ENCODE measurements at places on chromosomes 4 and X.

DNA sequence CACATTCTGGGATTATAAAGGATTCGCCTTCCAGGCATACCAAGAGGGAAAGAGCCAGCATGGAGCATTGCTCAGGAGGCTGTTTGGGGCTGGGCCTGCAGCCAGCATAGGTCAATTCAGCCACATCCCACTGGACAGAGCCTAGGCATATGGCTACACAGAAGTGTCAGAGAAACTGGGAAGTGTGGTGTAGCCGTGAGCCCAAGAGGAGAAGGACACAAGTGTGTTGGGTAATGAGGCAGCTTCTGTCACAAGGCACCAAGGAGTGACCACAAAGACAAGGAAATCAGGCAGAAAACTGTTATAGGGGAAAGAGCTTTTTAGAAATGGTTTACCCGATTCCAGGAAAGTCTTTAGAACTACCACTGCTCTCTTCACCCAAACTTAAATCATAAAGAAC, 178.6 kb upstream of the TBL1X start:
- no peak for DNase-seq

- no peak for DNase-seq
Measured at GRCh38 chr4:188295899-188296298, 156.7 kb downstream of the TRIML1 start.

DNA sequence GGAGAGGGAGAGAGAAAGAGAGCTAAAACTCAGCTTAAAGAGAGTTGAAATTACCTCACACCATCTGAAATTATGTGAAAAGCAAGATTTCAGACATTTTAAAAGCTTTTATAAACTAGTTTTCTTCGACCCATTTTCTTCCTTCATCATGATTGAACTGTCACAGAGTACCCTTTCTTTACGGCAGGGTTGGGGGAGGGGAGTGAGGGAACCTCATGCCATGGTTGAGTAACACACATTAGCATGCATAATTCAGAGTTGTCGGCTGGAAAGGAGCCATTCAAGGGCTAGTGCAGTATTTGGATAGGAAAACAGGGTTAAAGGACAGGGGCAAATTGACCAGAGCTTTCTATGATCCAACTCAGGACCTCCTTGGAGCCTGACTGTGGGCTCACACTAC, 46.2 kb downstream of the PCDH19 start:
- no peak for DNase-seq

DNA sequence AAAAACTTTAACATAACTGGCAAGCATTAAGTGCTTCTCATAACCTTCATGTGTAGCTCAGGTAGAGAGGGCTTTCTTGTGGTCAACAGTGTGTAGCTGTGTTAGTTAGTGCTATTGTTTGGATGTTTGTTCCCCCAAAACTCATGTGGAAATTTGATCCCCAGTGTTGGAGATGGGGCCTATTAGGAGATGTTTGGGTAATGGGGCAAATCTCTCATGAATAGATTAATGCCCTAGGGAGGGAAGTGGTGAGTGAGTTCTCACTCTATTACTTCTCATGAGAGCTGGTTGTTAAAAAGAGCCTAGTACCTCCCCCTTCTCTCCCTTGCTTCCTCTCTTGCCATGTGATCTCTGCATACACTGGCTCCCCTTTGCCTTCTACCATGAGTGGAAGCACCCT, 16.5 kb upstream of the SLC25A43 start:
- peak; percentile 4 for DNase-seq

GRCh38 chr4:59565836-59566235, 1634.3 kb upstream of the ADGRL3 start:
- DNase-seq = no peak

- no peak for DNase-seq
Measured at GRCh38 chr4:161132715-161133425, 1030.9 kb downstream of the FSTL5 start.

DNA sequence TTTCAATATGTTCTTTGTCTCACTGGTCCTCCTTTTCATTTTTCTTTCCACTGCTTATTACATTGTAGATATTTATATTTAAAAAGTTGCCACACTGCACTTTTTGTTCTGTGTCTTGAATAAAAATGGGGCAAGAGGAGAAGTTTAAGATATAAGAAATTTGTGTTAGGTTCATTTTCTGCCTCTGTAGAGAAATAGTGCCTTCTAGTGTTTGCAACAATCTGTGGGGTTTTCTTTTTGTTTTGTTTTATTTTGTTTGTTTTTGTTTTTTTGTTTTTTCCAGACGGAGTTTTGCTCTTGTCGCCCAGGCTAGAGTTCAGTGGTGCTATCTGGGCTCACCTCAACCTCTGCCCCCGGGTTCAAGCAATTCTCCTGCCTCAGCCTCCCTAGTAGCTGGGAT, 20.1 kb upstream of the SMIM14 start:
- DNase-seq = no peak

DNA sequence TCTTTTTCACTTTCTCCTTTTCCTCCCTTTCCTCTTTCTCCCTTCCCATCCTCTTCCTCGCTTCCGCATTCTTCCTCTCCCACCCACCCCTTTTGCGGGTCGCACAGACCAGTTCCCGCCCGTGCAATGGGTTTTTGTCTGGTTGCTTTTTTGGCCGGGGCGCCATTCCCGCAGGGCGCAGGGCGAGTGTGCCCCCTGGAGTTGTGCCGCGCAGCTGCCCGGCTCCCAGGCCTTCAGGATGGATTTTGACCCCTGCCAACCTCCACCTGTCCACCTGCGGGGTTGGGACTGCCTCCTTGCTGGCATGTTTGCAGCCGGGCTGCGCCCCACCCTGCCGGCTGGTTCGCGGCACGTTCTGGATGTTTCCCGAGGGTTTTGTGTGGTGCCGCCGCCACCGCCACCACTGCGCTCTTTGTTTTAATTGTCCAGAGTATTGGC, 578 bp upstream of the SEL1L3 start:
- peak; percentile 40 for DNase-seq

GRCh38 chr4:189861101-189861500, 79.6 kb upstream of the FRG1 start:
- no peak for DNase-seq

- peak; percentile 73 for DNase-seq
Measured at GRCh38 chr4:182179105-182179504, 64.1 kb upstream of the TENM3 start.

DNA sequence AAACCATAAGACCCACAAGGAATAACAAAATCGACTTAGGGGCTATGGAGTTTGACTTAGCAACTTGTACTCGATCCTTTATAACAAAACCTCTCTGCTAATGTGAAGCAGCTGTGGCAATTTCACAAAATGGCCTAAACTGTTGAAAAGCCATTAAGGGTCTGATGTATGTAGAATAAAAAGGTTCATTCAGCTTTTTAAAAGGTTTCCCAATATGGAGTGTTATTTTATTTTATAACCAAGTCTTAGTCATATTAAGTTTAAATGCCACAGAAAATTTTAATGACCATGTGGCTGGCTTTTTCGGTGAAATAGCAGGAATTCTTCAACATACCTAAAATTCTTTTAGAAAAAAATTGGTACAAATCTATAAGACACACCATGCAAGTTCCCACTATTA, 291.8 kb upstream of the HAND2 start:
- no peak for DNase-seq

DNA sequence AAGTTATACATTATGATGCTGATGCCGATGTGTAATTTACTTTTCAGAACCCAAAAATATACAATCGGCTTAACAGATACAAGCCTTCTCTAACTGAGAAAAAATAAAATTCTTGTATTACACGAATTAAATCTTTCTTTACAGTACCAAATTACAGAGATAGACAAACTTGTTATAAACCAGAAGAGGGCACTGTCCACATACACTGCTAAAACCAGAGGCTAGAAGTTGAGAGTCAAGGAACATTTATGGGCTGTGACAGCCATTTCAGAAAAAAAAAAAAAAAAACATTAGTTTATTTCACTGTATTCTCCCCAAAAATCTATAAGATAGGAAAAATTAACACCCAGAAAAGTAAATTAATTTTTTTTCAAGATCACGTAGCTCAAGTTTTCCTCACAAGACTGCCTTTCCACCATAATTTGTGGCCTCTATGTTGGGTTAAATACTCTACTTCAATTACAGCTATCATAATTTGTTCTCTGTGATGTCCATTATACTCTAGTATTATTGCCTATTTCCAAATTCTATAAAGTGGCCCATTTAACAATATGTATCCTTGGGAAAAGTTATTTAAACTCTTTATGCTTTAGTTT, 12.0 kb downstream of the EREG start:
- no peak for DNase-seq

DNA sequence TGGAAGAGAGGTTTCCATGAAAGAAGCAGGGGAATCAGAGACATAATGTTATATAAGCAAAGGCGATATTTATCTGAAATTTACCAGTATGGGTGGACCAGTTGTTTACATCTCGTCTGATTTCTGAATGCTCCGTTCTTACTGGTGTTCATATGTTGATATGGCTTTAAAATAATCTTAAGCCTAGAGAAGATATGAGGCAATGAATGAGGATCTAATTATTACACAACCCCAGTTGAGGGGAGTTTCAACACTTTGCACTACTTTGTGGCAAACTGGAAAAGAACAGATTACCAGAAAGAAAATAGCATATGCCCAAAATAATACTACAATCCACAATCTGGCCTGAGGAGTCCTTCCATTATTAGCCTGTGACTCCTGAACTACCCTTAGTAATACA, 263.3 kb upstream of the MAGEB2 start:
- no peak for DNase-seq

DNA sequence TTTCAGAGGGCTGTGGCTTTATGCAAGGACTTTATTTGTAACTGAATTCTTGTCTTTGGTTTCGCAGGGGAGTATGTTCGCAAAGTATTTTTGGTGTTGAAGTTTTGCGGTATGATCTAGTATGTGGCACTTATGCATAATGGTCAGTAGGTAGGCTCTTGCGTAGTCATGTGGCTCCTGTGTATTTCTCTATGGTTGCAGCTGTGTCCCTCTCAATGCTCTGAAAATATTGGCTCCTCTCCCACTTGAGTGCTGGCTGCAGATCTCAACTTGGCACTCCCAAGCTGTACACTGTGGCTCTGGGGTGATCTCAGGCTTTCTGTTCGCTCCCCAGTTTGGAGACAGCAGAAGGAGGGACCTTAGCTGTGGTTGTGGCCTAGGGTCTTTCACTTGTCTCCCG, 24.8 kb downstream of the ARMCX5 start:
- DNase-seq = no peak

- no peak for DNase-seq
Measured at GRCh38 chrX:13283950-13284546, 35.8 kb downstream of the ATXN3L start.

- DNase-seq = no peak
Measured at GRCh38 chrX:101430457-101431078, 22.5 kb downstream of the HNRNPH2 start.

DNA sequence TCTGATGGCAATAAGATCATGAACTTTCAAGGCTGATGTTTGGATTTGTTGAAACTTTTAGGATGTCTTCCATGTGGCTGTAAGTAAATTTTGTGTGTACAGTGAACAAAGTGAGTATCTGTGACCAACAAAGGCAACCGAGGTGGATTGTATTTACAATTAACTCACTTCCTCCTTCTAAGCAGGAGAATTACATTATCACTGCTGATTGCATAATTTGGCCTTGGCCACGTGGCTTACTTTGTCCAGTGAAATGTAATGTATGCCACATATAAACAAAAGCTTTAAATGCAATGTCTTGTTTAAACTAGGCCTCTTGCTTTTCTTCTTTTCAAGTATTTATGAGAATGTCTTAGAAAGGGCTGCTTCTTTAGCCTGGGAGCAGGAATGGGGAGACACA, 66.3 kb upstream of the MAD2L1 start:
- DNase-seq = no peak

DNA sequence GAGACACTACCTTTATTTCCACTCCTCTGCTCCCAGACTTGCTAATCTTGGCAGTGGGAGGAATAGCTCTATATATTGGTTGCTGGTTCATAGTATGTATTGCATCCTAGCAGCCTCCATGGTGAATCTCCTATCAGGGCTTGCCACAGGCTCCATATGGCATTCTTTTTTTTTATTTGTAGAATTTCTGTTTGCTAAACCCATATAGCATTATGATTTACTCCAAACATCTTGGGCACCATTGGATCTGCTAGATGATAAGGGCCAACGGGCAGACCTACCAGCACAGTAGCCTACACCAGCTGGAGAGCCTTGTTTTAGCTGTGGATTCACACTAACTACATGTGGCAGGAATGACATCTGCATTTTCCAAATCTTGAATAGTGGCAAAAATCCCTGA, 6.9 kb downstream of the SMIM10 start:
- DNase-seq = no peak

GRCh38 chr4:79155336-79155735, 170.5 kb downstream of the NAA11 start:
- no peak for DNase-seq

DNA sequence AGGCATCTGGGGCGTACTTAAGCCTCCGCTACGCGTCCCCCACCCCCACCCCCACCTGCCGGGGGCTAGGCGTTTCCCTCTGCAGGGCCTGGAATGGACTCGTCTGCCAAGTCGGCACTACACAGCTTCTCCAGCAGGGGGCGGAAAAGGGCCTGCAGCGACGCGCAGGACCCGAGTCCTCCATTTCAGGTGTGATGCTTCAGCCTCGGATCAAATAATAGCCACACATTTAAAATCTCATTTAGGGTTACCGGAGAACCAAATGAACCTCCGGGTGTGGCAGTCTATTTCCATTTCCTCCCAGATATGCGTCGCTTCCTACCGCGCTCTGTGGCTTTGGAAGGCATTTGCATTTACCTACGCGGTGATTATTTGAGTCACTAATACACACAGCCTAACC, 2.9 kb downstream of the PAK3 start:
- peak; percentile 10 for DNase-seq

DNA sequence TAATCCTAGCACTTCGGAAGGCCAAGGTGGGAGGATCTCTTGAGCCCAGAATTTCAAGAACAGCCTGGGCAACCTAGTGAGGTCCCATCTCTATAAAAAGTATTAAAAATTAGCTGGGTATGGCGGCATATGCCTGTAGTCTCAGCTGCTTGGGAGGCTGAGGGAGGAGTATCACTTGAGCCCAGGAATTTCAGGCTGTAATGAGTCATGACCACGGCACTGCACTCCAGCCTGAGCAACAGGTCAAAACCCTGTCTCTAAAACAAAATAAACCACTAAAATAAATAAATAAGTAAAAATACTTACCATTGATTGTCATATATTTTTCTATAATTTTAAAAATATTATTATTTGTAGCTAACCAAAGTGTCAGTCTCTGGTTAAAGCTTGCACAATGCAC, 315.6 kb upstream of the SMIM31 start:
- DNase-seq = no peak

- DNase-seq = no peak
Measured at GRCh38 chr4:180292339-180292738, 1950.9 kb upstream of the TENM3 start.

DNA sequence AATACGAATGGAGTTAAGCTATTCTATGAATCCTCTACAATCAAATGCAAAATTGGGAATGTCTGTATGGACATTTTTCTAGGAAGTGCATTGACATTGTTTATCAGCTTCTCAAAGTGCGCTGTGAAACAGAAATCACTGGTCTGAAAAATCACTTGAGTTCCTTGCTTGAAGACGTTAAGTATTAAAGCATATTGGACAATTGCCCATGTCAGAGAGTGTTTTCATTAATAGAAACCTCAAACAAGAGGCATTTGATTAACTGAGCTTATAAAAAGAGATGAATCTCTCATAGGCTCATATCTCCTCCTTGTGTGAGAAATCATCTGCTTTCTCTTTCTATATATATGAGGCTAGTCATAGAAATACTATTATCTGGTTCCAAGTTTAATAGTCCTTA, 692.1 kb upstream of the POU3F4 start:
- DNase-seq = no peak
